ENCODE measurements at places on chromosomes 2 and 18.

- DNase-seq: no peak
These were observed 242.7 kb downstream of the ASXL3 start for GRCh38 chr18:33820517-33821371.

DNA sequence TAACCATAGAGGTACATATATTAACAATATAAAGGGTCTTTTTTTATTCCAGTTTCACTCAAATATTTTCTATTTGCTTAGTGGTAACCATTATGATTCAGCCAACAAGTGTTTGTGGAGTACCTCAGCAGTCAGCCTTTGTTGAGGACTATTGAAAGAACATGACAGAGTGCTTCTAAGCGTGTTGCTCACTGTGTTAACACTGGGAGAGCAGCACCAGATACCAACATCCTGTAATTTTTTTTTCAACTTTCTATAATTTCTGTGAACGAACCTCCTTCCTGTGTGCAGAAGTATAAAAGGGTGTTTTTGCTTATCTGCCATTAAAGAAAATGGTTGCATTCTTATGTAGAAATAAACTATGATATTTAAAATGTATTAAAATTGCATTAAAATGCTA lies 239.0 kb downstream of the PHLPP1 start:
- DNase-seq: no peak

GRCh38 chr2:37631698-37632097 lies 39.7 kb downstream of the CDC42EP3 start:
- no peak for DNase-seq

GRCh38 chr2:42953216-42953615 lies 160.8 kb upstream of the HAAO start:
- DNase-seq: no peak

GRCh38 chr18:8602040-8602439 lies 7.2 kb upstream of the RAB12 start:
- DNase-seq: peak; percentile 12

GRCh38 chr2:23620841-23621341 lies 235.9 kb downstream of the KLHL29 start:
- no peak for DNase-seq

GRCh38 chr2:224925061-224925809 lies 117.0 kb downstream of the DOCK10 start:
- DNase-seq: no peak

GRCh38 chr2:241244368-241244767 lies 55.9 kb downstream of the ANO7 start:
- no peak for DNase-seq

- no peak for DNase-seq
These were observed 136.6 kb upstream of the ACAA2 start for GRCh38 chr18:49949951-49950395.

GRCh38 chr18:23259701-23260681 lies 124.7 kb downstream of the CABLES1 start:
- DNase-seq: peak; percentile 78

DNA sequence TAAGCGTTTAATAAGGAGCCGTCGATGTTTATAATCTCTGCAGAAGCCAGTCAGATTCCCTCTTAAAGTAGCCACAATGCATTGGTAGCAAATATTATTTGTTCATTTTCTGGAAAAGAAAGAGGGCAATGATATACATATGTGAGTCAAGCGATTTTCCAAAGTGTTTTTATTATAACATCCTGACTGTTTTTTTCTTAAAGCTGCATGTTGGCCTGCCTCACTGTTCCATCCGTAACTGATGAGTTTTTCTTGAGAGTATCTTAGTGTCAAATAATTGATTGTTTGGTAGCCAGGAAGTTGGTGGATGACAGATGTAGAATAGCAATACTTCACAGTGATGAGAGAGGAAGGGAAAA lies 3.7 kb downstream of the TSHZ1 start:
- no peak for DNase-seq

DNA sequence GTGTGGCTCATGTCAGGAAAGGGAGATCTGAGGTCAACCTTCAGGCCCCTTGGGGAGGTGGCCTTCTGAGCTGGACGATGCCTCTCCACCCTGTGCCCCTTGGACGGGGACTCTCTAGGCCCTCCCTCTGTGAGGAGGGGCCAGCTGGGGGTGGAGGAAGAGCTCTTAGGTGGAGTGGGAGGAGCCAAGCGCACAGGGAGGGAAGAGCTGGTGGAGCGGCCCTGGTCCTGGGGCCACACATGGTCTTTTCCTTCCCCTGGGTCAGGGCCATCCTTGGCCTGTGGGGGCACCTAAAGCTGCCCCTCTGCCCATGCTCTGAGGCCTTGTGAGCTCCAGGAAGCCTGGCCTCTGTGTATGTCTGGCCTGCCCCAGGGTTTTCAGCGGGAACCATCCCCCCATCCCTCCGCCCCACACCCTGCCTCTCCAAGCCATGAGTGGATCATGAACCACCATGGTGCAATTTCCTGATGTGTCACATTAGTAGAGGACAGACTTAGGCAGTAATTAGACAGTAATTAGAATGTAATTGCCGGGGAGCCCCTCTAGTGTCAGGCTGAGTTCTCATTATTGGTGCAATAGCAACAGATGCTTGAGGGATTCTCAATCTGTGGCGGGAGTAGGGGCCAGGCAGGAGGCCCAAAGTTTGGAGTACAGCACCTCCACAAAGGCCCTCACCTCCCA lies 63.0 kb downstream of the GLI2 start:
- no peak for DNase-seq

GRCh38 chr2:236745420-236746210 lies 176.0 kb downstream of the ACKR3 start:
- DNase-seq: no peak

- DNase-seq: no peak
These were observed 10.3 kb downstream of the PECR start for GRCh38 chr2:216071111-216071851.

GRCh38 chr2:62760555-62760954 lies 55.0 kb downstream of the EHBP1 start:
- no peak for DNase-seq

GRCh38 chr2:241956521-241957110 lies 87.1 kb downstream of the RTP5 start:
- DNase-seq: no peak

- DNase-seq: no peak
These were observed 236.8 kb downstream of the SETBP1 start for GRCh38 chr18:44917216-44918141.

- DNase-seq: no peak
These were observed 240.7 kb downstream of the TGIF1 start for GRCh38 chr18:3690764-3691066.

DNA sequence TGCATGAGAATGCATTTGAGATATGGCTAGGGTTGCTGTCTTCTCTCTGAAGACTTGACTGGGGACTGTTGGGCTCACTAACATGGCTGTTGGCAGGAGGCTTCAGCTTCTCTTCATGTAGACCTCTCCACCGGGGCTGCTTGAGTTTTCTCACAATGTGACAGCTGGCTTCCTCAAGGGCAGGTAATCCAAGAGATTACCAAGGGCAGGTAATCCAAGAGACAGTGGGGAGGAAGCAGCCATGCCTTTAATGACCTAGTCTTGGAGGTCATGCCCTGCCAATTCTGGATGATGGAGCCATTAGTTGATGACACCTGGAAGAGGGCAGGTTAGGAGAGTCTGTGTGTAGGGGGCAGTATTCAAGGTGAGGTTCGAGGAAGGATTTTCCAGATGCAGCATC lies 40.5 kb downstream of the NEURL3 start:
- no peak for DNase-seq

DNA sequence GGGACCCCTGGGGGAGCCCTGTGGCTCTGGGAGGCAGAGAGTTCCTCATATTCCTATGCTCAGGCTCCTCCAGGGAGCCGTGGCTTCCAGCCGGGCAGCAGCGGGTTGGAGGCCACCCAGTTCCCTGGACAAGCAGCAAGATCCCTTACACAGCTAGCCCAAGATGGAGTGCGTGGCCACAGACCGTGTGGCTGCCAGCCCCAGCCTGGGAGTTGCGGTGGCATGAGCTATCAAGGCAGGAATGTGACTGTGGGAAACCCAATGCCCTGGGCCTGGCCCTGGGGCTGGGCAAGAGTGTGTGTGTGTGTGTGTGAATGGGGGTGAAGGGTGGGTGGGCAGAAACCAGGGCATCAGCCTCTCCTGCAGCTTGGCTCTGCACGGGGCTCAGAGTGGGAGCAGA lies 130.5 kb downstream of the DYSF start:
- no peak for DNase-seq

DNA sequence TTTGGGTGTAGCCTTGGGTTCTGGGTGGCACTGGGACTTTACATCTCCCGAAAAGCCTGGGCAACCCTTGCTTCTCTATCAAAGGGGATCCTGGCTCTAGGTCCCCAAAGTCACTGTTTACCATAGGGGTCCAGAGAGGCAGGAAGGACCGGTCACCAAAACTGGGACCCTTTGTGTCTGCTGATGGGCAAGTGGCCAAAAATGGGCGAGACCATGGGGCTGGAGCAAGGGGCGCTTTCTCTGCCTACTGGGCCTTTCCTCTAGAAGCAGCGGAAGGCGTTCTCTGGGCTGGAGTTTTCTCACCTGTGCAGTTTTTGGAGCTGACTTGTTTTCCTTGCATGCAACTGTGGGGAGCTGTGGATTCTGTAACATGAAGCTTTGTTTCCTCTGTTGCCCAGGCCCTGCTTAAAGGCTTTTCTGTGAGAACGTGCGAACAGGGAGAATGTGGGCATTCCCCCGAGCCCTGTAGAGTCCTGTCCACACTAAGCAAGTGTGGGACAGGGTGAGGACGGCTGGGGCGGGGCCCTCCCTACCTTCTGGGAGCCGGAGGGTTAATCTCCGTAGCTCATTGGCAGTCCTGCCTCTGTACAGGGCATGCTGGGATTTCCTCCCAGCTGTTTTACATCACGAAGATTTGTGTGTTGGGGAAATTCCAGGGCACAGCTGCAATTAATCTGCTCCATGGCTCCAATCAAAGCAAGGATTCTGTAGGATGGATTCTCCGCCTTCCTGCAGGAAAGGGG lies 50.2 kb downstream of the TGOLN2 start:
- peak; percentile 86 for DNase-seq

DNA sequence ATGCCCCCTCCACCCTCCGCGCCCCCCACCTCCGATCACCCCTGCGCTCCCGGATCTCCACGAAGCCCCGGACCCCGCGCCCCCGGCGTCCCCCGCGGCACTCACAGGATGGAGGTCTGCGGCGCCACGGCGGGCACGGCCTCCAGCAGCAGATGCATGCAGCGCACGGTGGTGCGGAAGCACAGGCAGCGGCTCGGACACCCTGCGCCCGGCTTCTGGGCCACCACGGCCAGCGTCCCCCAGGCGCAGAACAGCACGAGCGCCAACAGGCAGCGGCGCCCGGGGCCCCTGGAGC lies 217 bp downstream of the PXDN start:
- DNase-seq: no peak

DNA sequence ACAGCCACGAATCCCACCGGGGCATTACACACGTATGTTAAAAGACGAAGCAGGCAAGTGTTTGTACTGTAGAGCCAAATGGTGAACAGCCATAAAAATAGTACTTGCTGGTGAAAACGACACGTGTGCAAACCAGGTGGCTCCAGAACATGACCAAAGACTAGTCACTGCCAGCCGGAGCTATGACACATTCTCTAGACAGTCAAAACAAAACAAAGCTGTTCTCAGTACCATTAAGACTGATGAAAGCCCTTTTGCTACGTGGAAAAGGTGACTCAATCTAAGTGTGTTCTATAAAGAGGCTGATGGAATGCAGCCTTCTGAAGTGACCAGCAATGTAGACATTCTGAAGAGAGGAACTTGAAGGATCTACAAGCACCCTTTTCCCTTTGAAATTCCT lies 367.7 kb upstream of the NETO1 start:
- no peak for DNase-seq

DNA sequence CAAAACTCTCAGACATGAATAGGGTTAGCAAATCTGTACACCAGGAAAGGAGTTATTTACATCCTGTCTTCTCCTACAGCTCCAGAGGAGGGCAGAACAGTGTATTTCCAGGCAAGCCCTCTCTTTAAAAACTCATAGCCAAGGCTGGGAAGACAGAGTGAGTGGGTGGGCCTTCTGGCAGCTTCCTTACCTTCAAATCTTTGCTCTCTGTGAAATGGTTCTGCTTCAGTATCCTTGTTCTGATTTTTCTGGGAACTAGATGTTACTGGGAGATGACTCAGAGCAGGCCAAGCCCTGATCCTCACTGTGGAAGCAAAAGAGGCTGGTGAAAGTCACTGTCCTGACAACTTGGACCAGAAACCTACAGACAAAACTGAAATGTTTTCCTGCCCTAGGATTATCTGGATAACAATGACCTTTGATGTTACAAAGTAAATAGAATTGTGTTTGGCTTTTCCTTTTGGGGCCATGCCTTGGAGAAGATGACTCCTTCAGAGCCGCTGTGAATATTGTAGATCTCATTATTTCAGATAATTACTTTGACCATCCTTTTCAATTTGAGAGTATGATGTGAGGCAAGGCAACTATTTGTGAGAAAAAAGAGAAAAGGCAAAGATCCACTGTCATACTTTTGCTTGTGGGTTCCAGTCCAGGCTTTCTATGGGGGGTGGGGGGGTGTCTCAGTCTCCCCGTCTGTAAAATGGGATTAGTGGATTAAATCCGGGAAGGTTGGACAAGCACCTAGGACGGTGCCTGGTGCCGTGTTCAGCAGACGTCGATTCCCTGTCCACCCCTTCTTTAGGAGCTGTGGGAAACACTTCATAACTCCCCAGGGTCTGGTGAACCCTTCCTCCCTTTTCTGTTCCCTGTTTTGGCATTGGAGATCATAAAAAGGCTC lies 644 bp upstream of the QPCT start:
- DNase-seq: no peak

GRCh38 chr2:9052821-9053533 lies 49.5 kb upstream of the MBOAT2 start:
- DNase-seq: no peak

GRCh38 chr2:66517772-66518171 lies 82.8 kb downstream of the MEIS1 start:
- no peak for DNase-seq

DNA sequence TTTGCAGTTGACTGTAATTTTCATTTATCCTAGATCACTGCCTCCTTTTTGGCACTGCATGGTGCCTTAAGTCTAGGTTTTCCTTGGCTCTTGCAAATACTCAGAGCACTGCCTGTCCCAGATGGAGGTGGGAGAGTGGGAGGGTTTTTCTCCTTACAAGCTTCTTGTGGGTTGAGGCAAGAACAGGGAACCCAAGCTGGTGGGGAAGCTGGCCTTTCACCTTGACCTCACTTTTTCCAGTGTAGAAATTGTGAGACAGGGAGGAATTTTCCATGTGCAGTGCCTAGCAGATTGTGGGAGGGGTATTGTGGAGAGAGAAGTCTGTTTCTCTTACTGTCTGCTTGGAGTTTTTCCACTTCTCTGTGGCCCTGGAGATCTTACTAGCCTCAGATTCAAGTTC lies 21.5 kb downstream of the GALNT1 start:
- DNase-seq: no peak

DNA sequence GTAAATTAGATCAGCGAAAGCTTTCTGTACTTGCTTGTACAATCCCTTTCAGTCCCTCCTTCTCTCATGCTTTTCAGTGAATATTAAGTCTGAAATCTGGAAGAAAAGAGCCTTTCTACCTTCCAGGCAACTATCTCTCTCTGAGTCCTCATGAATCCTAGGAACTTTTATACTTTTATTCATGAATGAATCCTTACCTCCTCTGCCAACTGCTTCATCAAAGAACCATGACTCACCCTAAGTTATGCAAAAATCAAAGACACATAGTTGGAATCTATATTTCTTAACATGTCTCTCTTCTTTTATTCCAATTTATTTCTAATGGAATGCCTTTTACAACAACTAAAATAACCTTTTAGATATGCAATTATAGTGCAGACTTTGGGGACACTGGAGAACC lies 394.2 kb downstream of the CLIP4 start:
- no peak for DNase-seq
